Amniotic stem cell (primary cell): ENCODE measurements at places on chromosomes 2 and 18.

- no peak for DNase-seq
These were observed 66.5 kb upstream of the UGP2 start for GRCh38 chr2:63775191-63775590.

DNA sequence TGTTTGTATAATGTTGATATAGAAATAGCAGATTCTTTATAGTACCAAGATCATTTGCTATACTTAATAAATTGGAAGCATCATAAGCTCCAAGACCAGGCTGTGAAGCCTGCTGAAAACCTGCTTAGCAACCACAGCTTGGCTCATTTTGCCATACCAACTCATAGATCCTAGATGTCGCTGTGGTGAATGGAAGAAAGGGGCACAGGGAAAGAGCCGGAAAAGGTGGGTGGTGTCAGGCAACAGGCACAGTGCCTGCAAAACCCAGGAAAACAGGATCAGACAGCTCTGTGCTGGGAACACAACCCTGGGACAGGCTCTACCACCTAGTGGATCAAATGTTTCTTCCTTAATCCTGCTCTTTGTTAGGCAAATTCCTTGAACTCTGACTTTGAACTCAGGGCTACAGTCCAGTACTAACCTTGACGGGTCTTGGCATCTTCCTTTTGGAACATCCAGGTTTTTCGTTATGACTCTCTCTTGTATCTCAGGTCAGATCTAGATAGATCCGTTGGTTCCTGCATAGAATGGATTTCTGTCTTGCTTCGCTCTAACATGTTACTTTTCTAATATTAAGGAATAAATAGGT is 31.6 kb downstream of the TWSG1 start:
- DNase-seq = no peak

- DNase-seq = no peak
These were observed 52.7 kb upstream of the KYNU start for GRCh38 chr2:142824756-142825155.

- DNase-seq = no peak
These were observed 69.9 kb upstream of the SLC1A4 start for GRCh38 chr2:64919261-64919660.

GRCh38 chr2:38909872-38910271 is 20.2 kb downstream of the ARHGEF33 start:
- DNase-seq = no peak

GRCh38 chr2:208245746-208246145 is 9.1 kb downstream of the IDH1 start:
- no peak for DNase-seq

DNA sequence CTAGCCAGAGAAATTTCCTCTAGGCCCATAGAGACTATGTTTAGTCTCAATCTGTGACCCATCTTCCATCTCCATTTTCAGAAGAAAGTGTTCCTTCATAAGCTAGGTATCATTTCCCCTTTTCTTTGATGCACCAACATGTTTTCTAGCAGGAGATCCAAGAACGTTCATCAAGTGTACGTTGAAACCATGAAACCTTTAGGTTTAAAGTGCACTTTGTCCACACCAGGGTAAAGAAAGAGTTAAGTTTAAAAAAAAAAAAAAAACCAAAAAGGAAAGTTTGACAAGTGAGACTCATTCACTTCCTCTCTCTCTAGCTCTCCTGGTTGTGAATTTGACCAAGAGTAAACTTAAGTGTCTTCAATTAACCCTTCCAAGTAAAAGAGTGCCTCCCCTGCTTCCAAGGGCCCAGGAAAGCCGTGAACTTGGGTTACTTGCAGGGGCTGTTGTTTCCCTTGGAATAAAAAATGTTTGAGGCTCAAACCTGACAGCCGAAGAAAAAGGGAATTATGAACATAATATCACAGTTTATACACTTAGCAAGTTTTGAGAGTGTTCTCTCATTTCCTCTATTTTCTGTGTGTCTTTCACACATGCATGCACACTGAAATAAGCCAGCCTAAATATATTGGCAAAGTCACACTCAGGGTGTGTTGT is 56.7 kb downstream of the LBH start:
- DNase-seq = no peak

GRCh38 chr2:3132966-3133365 is 244.7 kb downstream of the EIPR1 start:
- DNase-seq = no peak

DNA sequence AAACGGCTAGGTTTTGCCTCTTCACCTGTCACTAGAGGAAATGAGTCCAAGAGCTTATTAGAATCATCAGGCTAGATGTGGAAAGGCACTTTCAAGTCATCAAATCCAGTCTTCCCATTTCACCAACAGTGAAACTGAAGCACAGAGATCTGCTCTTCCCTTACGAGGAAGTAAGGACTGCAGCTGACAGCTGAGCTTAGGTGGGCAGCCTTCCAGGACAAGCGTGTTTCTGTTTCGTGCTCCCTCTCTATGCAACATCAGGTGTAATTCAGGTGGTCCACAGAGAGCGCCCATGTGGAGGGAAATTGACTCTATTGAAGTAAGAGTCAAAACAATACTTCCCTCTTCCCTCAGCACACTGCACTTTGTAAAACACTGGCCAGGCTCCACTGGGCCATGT is 5.5 kb downstream of the CYRIA start:
- no peak for DNase-seq

DNA sequence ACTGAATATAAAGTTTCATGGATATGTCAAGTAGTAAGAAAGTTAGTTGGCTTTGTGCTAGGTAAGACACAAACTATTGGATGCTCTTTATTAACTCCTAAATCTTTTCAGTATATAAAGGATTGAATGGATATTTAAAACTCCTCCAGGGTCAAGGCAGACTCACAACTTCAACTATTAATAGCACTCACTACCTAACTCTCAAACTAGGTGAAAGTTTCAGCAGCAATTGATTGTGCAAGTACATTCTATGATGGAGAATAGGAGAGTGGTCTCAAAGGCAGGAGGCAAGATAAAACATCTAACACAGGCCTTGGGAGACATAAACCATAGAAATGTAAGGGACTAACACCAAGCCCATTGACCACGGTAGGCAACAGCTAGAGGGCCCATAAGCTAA is 328.9 kb upstream of the CHAC2 start:
- DNase-seq = no peak

GRCh38 chr2:16899958-16900357 is 234.3 kb upstream of the CYRIA start:
- no peak for DNase-seq

GRCh38 chr2:16401761-16402300 is 263.8 kb downstream of the CYRIA start:
- no peak for DNase-seq

DNA sequence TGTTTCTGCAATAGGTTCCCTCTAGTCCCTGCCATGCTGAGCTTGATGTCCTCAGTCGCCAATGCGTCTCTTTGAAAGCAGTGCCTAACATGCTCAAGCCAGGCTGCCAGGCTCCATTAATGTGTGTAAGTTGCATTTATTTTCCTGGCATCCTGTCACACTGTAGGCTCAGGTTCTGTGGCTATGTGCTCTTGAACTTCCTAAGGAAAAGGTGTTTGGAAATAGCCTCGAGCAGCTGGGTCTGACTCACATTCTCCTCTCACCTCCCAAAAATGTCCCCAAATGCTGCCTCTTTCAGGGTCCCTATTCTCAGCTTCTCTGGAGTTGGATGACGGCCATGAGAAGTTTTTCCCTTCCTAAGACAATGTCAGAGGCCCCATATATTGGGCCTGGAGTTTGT is 58.0 kb upstream of the SLC14A2 start:
- no peak for DNase-seq

DNA sequence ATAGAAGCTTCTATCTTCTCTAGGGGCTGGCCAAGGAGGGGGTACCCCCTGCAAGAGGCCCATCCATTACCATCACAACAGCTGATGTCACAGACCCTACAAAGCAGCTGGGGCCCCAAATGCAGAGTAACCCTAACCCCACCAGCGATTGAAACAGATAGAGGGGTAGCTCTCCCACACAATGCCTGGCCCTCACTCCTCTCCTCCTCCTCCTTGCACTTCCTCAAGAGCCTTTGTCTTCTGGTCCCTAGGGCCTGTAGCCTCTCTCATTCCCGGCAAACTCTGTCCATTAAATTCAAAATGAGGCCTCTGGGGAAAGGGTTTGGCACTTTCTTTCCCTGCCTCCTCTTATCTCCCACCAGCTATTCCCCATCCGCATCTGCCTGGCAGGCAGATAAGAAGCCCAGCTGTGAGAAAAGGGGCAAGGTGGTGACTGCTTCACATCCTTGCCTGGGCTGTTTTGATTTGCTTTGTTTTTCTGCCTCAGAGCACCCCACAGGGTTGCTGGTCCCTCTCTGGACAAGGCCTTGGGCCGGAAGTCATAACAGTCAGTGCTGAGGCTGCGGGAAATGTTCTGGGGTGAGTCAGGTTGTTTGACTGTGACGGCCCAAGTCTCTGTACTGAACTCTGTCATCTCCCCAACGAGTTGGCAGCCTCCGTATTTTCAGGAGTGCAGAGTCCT is 26.1 kb upstream of the CYP26B1 start:
- DNase-seq = no peak

DNA sequence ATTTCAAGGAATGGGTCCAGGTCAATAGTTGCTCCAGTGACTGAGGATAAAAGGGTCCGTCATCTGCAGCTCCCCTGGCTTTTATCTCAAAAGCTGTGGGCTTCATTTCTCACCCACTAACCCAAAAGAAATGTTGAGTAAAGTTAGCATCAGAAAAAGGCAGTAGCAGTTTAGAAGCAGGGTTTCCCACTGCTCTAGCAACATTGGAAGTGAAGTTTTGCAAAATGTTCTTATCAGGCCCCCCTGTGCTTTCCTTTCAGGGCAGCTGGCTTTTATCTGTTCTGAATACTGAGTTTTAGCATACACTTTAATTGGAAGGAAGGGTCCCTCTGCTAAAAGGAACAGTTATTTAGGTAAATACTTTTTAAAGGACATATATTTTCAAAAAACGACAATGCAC is 296.2 kb upstream of the RAB12 start:
- no peak for DNase-seq

DNA sequence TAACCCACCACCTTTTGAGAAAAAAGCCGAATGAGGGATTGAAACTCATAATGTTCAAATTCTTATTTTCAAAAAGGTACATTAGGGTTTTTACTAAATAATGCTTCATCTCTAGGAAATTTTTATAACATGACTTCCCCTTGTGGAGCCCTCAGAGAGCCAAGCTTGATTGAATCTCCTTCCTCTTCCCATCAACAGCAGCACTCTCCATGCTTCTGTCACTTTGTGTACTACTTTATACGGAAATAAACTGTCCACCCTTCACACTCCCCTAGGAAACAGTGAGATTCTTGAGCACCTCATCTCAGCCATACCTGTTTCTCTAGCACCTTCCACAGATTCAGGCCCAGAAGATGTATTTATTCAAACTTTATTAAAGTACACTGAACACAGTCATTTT is 51.8 kb downstream of the TFPI start:
- DNase-seq = no peak

DNA sequence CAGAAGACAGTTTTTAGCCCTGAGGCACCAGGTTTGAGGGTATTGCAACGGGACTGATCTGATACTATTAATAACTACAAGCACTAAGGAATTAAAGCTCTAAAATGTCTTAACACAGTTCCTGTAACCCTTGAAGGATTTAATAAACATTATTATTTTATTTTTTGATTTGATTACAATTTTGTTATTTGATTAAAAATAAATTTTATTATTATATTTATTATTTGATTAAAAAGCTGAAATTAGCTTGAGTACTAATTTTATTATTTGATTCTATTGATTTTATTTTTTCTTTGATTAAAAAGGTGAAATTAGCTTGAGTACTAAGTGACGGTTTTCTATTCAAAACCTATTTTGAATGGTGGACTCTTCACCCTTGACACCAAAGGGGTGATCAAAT is 307.3 kb downstream of the ZNF521 start:
- DNase-seq = no peak

- no peak for DNase-seq
These were observed 838.6 kb downstream of the MBD2 start for GRCh38 chr18:53385889-53386288.

GRCh38 chr2:30412684-30413570 is 34.1 kb upstream of the LCLAT1 start:
- no peak for DNase-seq

DNA sequence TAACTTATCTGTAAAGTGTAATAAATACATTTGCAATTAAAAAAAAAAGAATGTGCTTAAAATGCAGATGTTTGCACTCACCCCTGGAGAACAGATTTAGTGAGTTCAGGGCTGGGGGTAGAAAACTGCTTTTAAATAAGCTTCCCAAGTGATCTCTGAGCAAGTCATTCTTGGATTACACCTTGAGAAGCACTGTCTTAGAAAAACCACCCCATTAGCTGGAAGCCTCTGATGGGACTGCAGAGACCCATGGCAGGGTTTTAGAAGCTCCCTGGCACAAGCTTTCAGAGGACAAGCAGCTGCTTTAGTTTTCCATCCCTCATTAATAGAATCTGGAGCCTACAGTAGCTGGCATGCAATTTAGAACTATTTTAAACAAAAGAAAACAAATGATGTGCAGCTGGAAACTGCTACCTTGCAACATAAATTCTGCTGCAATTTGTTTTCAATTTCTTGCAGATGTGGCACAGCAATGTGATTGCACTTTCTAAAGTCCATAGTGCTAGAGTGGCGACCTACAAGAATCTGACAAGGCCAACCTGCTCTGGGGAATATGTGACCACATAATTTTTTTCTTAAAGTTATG is 141.5 kb downstream of the CDC42EP3 start:
- DNase-seq = no peak

DNA sequence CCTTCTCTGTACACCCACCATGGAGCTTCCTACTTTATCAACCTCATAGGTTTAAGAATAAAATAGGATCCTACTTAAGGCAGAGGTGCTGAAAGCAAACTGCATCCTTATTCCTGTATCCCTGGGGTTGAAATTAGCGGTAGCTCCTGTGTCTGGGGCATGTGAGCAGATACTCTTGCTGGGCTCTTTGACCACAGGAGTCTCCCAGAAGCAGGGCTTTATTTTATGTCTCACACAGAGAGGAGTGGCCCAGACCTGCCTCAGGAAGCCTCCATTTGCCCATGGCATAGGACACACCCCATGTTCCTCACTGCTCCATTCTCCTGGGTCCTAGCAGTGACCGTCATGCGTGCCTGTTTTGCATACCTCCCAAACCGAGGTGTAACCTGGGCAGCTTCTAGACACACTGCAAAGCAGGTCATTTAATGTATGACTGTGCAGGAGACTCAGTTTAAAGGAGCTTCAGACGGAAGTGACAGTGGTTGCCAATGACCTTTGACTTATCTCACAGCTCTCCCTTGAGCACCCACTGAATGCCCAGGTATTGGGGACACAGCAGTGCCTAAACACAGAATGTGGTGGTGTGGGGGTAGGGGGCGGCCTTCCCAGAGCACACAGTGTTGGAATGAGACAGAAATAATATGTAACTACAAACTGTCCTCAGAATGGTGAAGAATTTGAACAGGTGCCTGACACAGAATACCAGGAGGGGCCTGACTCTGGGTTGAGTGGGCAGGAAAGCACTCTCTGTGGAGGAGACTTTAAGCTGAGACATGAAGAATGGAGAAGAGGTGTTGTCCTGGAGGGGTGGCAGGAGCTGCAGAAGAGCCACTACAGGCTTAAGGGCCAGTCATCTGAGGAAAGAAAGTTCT is 3.7 kb downstream of the TMEM37 start:
- no peak for DNase-seq

DNA sequence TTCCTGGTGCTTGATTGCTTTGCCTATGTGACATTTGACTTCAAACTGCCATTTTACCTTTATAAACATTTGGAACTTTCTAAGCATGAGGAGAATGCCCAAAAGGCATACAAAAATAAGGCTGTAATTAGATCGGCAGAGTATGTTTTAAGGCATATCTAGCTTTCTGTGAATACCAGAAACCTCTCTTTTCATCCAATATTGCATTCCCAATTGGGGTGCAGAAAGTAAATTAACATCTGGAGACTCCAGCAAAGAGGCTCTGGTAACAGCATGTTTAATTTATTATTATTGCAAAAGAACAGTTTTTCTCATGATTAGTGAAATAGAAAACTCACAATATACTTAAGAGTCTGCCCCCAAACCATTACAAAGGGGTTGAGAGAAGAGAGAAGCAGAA is 32.1 kb downstream of the FRZB start:
- no peak for DNase-seq
